Smooth muscle cell of the coronary artery (primary cell): ENCODE measurements at places on chromosomes 16 and 17. TPM values are rescaled to one million over a fixed set of nuclear protein-coding genes. Genes with fewer than 3 reads are reported as not detected.

DNAI2 gene
- total RNA-seq: not detected in 2 replicates

RHOT1 gene
- 23.8 and 26.1 TPM in 2 replicates for total RNA-seq

ITGAD gene
- not detected in 2 replicates for total RNA-seq

WWOX gene
- 8.3 and 20.8 TPM in 2 replicates for total RNA-seq

CCL5 gene
- total RNA-seq: 0.08 TPM in 1 of 2 replicates, not detected in the other

PRSS36 gene
- total RNA-seq: 0.45 TPM in 1 of 2 replicates, not detected in the other

ACSM3 gene
- total RNA-seq: 0.59 and 0.90 TPM in 2 replicates

KRT12 gene
- total RNA-seq: under 0.01 TPM in 1 of 2 replicates, not detected in the other

RASD1 gene
- 0.53 and 6.0 TPM in 2 replicates for total RNA-seq

GNAO1 gene
- total RNA-seq: 0.12 TPM in 1 of 2 replicates, not detected in the other

SLFN13 gene
- total RNA-seq: 1.7 and 3.3 TPM in 2 replicates

AGRP gene
- 0.08 TPM in 1 of 2 replicates, not detected in the other for total RNA-seq

FGF11 gene
- 2.6 and 5.4 TPM in 2 replicates for total RNA-seq

TEX14 gene
- total RNA-seq: 0.08 TPM in 1 of 2 replicates, not detected in the other

SRL gene
- 0.12 TPM in 1 of 2 replicates, not detected in the other for total RNA-seq

MC1R gene
- 3.8 and 10.6 TPM in 2 replicates for total RNA-seq

TGFB1I1 gene
- 3.3 and 30.2 TPM in 2 replicates for total RNA-seq

CEP295NL gene
- 0.75 and 2.0 TPM in 2 replicates for total RNA-seq

ENDOV gene
- 18.4 and 24.3 TPM in 2 replicates for total RNA-seq

TMED6 gene
- not detected in 2 replicates for total RNA-seq

CACNG1 gene
- total RNA-seq: not detected in 2 replicates

ACAP1 gene
- total RNA-seq: 1.3 and 4.3 TPM in 2 replicates

MOSMO gene
- total RNA-seq: 7.5 and 8.0 TPM in 2 replicates

HS3ST3A1 gene
- 0.38 and 12.8 TPM in 2 replicates for total RNA-seq

MT2A gene
- total RNA-seq: 37.4 and 62.2 TPM in 2 replicates

CLEC19A gene
- total RNA-seq: not detected in 2 replicates

PLLP gene
- total RNA-seq: 0.53 TPM in 1 of 2 replicates, not detected in the other

IGFBP4 gene
- total RNA-seq: 92.4 and 288 TPM in 2 replicates
